ENCODE measurements at places on chromosomes 2 and 18.

DNA sequence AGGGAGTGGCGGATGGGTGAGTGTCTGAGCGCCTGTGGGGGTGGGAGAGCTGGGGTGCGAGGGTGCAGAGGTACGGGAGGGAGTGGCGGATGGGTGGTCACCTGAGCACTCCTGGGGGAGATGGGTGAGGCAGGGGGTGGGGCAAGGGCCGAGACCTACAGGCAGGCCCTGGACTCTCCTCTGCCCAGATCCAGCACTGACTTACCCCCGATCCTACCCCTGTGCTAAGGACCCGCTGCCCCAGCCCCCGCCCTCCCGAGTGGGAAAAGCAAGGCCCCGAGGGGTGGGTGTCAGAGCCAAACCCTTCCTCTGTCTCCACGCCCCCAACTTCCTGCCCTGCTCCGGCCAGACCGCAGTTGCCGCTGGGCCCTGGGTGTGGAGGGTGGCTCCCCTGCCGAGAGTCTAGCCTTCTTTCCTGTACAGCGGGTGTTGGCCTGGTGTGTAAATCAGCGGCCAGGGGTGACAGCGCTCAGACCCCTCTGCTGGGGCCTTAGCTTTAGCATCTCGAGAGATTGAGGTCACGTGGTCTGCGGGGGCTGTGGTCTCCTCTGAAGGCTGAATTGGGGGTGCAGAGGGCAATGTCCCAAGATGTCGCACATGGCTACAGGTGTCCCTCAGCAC is 12.5 kb downstream of the BOK start:
- no peak for DNase-seq

DNA sequence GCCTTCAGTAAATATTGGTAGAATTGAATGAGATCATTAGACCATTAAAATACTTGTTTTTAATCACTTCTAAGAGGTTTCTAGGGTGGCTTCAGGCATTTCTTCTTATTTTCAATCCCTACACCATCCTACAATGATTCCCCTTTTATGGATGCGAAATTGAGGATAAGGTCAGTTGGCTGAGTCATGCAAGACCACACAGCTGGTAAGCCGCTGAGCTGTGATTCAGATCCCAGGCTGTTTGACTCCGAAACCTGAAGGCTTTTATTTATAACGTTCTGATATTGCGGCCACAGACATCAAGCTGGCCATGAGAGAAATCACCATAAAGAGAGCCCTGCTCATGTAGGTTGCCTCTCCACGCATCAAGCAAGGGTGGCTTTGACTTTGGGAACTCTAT is 133.4 kb downstream of the VAPA start:
- no peak for DNase-seq

DNA sequence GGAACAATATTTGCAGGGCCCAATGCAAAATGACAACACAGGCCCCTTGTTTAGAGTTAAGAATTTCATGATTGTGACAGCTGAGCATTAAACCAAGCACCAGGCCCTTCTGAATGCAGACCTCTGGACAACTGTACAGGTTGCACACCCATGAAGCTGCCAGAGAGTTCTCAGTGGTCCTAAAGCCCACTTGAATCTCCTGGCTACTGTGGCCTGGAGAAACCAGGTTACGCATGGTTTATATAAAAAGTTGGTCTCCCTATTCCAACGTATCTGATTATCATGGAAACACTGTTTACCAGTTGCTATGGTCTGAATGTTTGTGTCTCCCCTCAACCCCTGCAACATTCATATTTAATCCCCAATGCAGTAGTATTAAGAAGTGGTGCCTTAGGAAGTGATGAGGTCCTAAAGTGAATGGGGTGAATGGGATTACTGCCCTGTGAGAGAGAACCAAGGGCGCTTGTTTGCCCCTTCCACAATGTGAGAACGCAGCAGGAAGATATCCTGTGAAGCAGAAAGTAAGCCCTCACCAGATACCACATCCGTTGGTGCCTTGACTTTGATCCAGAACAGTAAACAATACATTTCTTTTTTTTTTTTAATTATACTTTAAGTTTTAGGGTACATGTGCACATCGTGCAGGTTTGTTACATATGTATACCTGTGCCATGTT is 48.0 kb upstream of the ANXA4 start:
- no peak for DNase-seq

GRCh38 chr2:88016960-88017779 is 823 bp upstream of the RNU2-63P start:
- DNase-seq, result no peak

DNA sequence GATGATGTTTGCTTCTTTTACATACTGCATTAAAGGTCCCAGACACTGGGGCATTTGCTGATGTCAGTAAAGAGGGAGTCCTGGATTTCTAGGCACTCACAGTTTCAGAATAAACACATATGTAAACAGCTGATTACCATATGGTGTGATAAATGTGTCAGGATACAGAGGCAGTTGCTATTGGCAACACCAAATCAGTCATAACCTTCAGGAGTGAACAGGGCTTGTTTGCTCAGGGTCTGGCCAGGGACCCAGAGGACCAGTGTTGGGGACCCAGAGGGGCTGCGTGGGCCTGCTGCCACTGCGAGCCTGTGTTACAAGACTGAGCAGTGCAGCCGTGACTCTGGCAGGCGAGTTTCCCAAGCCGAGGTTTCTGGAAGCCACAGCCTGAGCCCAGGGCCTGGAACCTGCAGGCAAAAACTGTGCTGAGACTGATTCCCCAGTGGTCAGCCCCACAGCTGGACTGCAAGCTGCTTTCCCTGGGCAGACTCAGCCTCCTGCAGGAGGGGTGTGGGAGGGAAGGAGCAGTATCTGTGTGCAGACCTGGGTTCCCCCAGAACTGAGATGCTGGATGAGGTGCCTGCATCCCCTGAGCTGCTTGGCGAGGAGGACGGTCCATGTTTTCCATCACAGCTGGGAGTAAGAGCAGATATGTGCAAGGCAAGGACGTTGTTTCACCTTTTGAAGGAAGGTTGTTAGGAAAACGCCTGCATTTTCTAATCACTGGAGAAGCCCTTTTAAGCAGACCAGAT is 23.6 kb downstream of the ASAP2 start:
- DNase-seq, result no peak

GRCh38 chr2:194090251-194090905 is 1566.6 kb upstream of the SLC39A10 start:
- no peak for DNase-seq

DNA sequence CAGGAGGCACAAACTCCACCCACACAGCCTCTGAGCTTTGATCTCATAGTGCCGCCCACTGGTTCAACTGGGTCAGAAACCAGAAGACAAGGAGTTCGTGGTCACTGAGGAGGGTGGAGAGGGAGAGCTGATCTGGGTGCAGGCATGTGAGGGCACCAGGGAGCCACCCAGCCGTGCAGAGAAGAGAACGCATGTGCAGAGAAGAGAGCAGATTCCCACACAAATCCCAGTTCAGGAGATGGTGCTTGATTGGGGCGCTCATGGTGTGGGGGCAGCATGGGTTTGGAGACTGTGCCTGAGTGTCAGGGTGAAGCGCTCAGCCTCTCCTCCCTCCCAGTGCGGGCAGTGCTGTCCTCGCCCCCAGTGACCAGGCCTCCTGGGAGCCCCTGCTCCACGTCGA is 375.2 kb upstream of the MYT1L start:
- no peak for DNase-seq

DNA sequence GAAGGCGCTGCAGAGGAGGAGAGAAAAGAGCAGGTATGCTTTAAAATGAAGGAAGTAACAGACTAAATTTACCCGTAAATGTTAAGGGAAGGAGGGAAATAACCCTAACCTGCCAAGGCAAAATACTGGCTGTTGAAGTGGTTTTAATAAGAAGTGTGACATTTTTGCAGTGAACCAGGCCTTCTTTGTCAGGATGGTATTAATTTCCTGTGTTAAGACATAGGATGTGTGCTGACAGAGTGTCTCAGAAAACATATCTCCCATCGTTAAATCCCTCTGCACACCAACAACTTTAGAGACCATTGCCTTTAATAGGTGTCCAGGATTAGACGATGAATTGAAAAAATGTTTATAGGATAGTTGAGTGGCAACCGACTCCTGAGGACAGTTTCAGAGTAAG is 9.9 kb downstream of the TTC39C start:
- no peak for DNase-seq

- no peak for DNase-seq
Measured at GRCh38 chr18:47172476-47172875, 3.7 kb downstream of the IER3IP1 start.

- no peak for DNase-seq
Measured at GRCh38 chr2:236499691-236500578, 69.7 kb upstream of the ACKR3 start.

DNA sequence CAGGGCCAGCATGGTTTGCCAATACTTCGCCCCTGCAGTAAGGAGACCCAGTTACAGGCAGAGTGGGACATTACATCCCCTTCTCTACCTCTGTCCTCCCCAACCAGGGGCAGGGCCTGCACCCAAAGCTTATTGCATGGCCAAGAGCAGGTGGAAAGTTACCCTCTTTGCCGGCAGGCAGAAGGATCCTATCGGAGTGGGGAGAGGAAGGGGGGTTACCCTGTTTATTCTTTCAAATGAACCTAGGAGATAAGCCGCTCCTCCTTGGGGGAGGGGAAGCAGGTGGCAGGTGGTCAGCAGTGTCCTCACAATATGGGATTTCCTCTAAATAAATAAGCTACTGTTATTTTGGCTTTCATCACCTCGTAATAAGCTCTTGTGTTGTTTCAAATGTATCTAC is 53.9 kb downstream of the SPATS2L start:
- no peak for DNase-seq

DNA sequence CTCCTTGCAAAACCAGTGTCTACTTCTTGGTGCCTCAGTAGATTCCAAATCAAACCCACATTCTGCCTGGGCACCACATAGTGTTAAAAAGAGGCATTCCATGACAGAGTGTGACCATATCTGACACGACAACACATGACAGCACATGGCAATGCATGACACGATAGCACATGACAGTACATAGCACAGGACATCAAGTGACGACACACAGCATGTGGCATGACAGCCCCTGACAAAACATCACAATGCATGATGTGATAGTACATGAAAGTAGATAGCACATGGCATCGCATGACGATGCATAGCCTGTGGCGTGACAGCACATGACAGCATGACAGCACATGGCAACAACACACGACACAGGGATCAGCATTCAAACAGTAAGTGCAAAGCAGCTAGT is 845.9 kb upstream of the SALL3 start:
- DNase-seq, result no peak

- DNase-seq, result no peak
Measured at GRCh38 chr2:150339282-150339681, 148.2 kb downstream of the RND3 start.

- DNase-seq, result no peak
Measured at GRCh38 chr2:200171731-200172482, 134.6 kb upstream of the SPATS2L start.

DNA sequence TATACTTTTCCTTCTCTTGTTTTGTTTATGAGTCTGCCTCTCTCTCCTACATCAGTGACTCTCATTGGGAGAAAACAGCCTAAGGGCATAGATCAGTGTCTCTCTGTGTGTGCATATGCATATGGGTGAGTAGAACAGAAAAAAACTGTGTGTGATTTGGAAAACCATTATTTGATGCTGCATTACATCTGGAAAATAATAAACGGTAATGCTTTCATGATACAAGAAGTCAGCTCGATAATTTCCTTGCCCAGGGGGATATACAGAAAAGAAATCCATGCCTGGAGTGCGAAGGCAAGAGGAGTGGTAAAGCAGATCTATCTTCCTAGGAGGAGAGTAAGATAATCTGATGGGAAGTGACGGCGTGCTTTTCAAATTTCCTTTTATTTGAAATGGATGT is 221.5 kb upstream of the LYPD1 start:
- no peak for DNase-seq

GRCh38 chr18:31954349-31954748 is 11.4 kb upstream of the TRAPPC8 start:
- DNase-seq, result no peak

GRCh38 chr2:232458051-232458660 is 2.2 kb downstream of the ALPI start:
- no peak for DNase-seq

DNA sequence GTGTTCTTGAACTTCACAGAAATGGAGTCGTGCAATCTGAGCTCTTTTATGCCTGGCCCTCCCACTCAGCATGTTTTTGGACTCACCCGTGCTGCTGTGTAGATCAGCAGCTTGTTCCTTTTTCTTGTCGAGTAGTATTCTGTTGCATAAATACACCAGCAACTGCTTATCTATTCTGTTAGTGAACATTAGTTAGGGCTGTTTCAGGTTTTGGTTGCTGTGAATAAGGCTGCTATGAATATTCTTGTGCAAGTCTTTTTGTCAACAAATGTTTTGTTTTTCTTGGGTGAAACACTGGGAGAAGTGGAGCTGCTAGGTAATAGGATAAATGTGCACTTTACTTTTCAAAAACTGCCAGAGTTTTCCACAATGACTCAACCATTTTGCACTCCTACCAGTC is 15.3 kb upstream of the CIDEA start:
- DNase-seq, result no peak

GRCh38 chr18:23521907-23522306 is 18.6 kb downstream of the RMC1 start:
- no peak for DNase-seq

GRCh38 chr2:62119311-62119974 is 76.5 kb upstream of the B3GNT2 start:
- no peak for DNase-seq

DNA sequence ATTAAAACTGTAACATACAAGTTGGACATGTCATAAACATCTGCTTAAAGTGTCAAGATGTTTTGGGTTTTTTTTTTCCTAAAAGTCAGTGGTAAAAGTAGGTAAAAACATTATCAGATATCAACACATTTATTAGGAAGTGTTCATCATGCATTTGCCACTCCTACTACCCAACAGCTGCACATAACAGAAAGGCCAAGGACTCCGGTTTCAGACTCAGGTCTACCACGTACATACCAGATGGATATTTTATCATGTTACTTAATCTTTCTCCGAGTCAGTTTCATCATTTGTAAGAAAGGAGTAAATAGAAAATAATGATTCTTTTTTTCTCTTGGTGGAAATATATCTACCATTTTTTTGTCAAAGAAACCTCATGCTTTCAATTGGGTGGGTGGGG is 192.3 kb downstream of the UBE2E3 start:
- no peak for DNase-seq

DNA sequence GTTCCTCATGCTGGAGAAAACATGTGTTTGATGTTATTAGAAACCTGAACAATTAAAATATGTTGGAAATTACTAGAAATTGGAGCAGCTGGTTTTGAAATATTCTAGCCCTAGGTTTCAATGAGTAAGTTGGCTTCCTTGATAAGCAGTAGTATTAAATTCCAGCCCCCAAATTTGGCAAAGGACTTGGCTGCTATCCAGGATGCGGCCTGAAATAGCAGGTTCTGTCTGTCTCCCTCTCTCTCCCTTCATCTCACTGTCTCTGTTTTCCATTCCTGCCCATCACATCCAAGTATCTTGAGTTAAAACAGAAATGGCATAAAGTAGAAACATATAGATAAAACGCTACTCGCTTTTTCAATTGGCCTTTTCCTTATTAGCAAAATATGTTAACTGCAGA is 20.9 kb upstream of the GPR45 start:
- DNase-seq, result no peak

GRCh38 chr2:70956141-70956540 is 20.4 kb downstream of the ATP6V1B1 start:
- no peak for DNase-seq

- DNase-seq, result no peak
Measured at GRCh38 chr2:102892698-102893310, 131.0 kb downstream of the TMEM182 start.

- DNase-seq, result no peak
Measured at GRCh38 chr2:230913406-230914143, 11.5 kb downstream of the GPR55 start.
